ENCODE measurements at places on chromosomes 12 and 14.

- peak; percentile 28 for DNase-seq
Measured at GRCh38 chr14:89015016-89015415, 190.6 kb downstream of the TTC8 start.

DNA sequence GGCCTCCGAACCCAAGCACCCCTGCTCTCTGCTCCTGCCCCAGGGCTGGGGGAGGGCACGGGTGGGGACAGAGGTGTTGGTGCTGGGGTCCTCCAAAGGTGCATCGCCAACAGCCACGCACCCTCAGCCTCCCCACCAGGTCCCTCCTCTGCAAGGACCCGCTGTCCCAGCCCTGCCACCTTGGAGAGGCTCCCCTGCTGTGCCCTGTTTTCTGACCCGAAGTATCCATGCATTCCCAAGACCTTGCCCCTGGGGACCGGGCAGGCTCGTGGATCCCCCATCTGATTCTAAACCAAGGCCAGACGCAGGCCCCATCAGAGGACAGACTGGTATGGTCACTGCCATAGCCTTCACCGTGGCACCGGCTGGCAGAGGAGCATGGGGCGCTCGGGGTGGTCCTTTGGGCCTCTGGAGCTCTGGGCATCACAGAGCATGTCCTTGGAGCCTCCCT lies 22.7 kb upstream of the BEGAIN start:
- DNase-seq, result no peak

GRCh38 chr12:4327293-4327692 lies 6.3 kb downstream of the TIGAR start:
- DNase-seq, result no peak

- no peak for DNase-seq
Measured at GRCh38 chr12:17284873-17285272, 678.9 kb upstream of the LMO3 start.

DNA sequence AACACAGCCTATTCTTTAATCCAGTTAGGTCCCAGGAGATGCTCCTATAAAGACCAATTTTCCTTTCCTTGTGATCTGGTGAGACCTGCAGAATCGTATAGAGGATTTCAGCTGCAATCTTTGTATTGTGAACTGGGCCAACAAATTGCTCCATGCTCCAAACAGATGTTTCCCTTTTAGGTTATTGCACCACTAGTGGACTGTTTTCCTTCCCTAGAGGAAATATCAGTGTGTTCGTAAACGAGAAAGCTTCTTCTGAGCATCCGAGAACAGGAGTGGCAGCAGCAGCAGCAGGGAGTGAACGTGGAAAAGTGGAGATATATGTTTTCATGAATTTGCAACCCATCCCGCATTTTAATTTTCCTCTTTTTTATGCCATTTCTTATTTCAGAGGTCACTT lies 344.1 kb upstream of the PDE3A start:
- peak; percentile 66 for DNase-seq

- no peak for DNase-seq
Measured at GRCh38 chr12:52312086-52312485, 9.1 kb downstream of the KRT83 start.

DNA sequence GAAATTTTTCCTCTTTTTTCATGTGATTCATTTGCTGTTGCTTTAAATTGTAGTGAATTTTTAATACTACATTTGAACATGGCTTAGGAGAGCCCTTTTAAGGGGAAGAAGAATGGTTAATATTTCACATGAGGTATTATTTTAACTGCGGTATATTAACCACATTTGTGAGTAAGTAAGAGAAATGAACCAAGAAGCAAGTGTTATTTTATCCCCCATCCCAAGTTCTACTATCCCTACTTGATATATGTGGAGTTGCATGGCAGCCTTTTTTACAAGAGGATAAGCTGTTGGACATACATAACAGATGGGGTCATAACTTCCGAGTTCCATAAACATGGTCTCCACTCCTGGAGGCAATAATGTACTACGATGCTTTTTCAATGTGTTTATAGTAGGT lies 623.3 kb downstream of the LRFN5 start:
- no peak for DNase-seq

GRCh38 chr14:56422703-56423213 lies 156.8 kb upstream of the TMEM260 start:
- DNase-seq, result peak; percentile 90

- no peak for DNase-seq
Measured at GRCh38 chr12:28453686-28454085, 263.4 kb downstream of the CCDC91 start.

DNA sequence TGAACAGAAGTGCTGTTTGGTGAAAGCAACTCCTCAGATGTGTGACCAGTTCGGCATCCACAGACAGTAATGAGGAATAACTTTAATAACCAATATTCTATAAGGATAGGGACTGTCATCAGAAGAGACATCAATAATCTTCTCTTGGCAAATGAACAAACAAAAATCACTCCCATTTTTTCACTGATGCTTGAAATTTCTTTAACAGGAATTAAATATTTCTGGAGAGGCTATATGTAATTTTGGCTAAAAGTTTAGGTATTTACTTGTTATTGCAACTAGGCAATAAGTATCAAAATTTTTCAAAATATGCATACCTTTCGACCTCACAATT lies 121.6 kb upstream of the EEA1 start:
- no peak for DNase-seq

- DNase-seq, result no peak
Measured at GRCh38 chr12:2198542-2198941, 145.8 kb downstream of the CACNA1C start.

- no peak for DNase-seq
Measured at GRCh38 chr14:63596998-63597658, 44.5 kb downstream of the WDR89 start.

- no peak for DNase-seq
Measured at GRCh38 chr14:50670196-50670865, 2.2 kb upstream of the SAV1 start.

DNA sequence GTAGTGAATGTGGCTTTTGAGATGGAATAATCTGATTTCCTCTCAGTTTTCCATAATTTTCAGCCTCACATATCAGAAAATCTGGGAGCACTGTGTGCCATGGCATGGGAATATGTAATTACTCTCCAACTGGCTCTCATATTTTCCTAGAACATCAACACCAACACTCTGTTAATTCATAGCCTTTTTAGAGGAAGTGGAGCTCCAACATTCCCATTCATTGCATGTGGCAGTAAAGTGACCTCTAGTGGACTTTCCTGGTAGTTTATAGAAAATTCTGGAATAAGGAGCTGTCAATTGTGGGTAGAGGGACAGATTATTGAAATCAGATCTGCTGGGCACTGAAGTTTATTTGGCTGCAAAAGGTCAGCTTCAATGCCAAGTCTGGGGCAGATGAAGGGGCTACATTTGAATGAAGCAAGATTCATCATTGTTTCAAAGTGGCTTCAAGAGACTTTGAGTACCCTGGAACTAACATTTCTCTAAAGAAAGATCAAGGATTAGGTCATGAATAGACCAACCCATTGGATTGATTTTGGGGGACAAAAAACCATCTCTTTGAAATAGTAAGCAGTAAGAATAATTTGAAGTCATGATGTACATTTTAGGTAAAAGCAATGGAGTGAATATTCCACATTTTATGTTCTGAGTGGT lies 23.6 kb upstream of the USP44 start:
- peak; percentile 60 for DNase-seq

DNA sequence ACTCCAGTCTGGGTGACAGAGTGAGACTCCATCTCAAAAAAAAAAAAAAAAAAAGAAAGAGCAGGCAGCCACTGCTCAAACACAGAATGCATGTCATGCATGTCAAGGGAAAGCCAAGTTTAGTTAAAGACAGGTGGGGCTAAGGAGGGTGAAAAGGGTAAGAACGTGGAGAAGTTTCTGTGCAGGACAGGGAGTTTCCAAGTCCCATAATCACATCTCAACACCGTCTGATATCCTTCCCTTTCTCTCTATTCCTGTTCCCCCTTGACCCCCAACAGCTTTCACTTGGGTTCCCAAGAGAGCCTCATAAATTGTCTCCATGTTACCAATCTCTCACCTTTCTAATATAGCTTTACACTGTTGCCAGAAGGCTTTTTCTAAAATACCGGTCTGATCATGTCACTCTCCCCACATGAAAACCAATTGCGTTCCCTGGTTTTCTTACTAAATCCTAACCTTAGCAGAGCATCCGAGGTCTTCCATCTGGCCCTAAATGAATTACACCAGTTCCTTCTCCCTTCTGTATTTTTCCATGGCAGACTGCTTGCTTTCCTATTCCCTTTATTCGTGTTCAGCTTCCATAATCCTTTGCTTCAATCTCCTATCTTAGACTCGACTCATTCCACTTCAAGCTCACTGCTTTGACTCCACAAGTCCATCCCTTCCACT lies 37.0 kb downstream of the LIMA1 start:
- DNase-seq, result no peak

DNA sequence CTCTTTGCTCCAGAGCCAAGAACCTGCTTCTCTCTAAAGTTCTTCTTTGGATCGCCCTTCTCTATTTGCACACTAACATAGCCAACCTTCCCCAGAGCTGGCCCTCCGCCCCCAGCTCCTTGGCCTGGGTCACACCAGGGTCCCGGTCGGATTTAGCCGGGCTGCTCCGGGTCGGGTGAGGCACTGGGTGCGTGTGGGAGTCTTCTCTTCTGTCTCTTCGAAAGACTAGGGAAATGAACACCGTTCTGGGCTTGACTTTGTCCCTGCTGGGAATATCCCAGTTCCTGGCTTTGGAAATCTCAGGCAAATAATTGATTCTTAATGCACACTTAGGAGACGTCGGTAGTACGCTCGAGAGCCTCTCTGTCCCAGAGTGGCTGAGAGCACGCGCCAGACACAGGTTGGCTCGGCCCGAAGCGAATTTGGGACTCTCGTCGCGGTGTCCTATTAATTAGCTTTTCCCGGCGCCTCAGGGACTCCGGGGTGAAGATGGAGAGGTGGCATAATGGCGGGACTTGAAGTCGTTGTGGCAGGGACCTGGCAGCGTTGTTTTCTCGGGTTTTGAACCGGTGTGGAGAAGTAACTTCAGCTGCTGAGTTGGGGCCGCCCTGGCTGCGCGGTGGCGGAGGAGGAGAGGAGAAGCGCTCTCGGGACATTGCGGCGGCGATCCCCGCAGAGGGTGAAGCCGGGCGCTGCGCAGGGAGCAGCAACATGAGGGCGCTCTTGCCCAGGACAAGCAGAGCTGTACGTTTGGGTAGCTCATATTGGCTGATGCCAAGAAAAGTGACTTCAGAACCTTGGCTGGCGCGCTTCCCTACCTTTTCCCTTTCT lies 7.5 kb downstream of the FOXG1 start:
- peak; percentile 60 for DNase-seq

GRCh38 chr14:92473261-92473968 lies 40.2 kb upstream of the RIN3 start:
- DNase-seq, result peak; percentile 74

DNA sequence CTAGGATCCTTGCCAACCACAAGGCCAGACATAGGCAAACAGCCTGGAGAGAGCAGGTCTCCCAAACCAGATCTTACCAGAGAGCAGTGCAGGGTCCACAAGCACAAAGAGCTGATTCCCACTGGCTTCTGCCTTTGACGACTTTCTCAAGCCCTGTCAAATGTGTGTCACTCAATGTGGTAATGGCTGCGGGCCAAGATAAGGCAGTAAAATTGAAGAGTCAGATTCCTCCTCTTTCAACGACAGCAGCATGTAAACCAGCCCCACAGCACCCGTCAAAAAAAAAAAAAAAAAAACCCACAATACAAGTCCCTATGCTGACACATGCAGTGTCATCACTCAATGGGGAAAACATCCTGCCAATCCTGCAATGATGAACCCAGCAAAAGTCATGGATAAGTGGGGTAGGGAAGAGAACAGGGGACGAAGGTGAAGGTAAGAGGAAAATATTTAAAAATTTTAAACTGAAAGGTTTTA lies at the start of gene STON2:
Gene STON2, minus strand, starts transcription at position 123 of the 477 bp plus-strand sequence. CDS start 1,942 bp downstream, outside the sequence.
- no peak for DNase-seq

- no peak for DNase-seq
Measured at GRCh38 chr12:70615174-70615866, 21.9 kb downstream of the PTPRB start.

DNA sequence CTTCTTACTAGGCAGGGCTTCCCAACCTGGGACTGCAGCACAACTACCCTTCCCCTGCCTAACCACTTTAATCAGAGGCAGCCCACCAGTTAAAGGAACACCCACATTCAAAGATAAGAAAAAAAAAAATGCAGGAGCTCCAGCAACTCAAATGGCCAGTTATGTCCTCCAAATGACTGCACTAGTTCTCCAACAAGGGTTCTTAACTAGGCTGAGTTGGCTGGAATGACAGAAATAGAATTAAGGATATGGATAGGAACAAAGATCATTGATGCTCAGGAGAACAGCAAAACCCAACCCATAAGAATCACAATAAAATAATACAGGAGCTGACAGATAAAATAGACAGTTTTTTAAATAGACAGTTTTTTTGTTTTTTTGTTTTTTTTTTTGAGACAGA lies 154.2 kb downstream of the PLCZ1 start:
- peak; percentile 15 for DNase-seq

- DNase-seq, result peak; percentile 16
Measured at GRCh38 chr14:22039938-22040780, 366.5 kb upstream of the OR4E1 start.

- peak; percentile 17 for DNase-seq
Measured at GRCh38 chr12:18296201-18296908, 35.0 kb downstream of the PIK3C2G start.

- no peak for DNase-seq
Measured at GRCh38 chr12:111068290-111068689, 147.9 kb upstream of the MYL2 start.

DNA sequence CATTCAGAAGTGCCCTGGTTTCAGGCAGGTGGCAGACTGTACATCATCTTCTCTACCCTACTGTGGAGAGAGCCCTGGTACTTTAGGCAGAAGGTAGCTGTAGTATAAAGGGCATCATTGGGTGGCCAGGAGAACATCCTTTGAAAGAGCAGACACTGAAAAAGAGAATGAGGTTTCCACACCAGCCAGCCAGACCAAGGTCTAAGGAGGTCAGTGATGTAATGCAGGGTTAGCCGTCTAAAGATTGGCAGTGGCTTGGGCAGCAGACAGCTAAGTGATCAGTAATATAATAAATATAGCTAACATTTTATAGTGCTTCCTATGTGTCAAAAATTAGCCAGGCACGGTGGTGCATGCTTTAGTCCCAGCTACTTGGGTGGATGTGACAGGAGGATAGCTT lies 12.0 kb downstream of the ZBTB25 start:
- no peak for DNase-seq

DNA sequence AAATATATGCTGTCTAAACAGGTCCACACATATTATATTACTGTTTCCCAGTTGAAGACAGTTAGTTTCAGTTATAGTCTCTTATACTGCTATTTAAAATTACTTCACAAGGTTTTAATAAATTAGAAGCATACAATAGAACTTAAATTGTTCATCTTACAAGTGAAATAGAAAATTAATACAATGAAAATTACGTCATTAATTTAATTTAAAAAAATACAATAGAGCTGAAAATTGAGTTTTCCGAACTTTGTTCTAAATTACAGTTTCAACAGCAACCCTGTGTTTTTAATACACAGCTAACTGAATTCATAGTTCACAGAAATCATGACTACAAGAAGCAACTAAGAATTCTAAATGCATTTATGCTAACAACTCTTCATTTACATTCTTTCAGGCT lies 525.7 kb upstream of the FOXG1 start:
- DNase-seq, result no peak

- DNase-seq, result peak; percentile 95
Measured at GRCh38 chr14:64654246-64654900, 49.9 kb upstream of the PLEKHG3 start.
